Activated effector memory CD4-positive, alpha-beta T cell treated with anti-CD3 and anti-CD28 coated beads, Interleukin-2, amount 50 U/mL, for 16 hours (primary cell): ENCODE measurements at places on chromosomes 7 and 10.

DNA sequence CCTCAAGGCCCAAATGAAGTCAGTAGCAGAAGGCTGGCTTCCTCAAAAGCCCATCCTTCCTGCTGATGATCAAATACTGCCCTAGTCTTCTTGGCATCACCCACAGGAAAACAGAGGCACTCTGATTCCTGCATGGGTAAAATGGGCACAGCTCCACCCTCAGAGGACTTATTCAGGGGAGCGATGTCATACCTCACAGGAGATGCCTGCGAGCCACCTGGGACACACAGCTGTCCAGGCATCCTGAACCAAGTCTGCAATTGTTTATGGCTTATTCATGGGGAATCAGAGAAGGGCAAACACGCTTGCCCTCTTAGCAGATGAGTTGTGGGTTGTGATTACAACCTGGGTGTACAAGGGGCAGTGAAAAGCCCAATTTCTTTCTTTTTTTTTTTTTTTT lies 22.0 kb upstream of the LMTK2 start:
- no peak for DNase-seq

DNA sequence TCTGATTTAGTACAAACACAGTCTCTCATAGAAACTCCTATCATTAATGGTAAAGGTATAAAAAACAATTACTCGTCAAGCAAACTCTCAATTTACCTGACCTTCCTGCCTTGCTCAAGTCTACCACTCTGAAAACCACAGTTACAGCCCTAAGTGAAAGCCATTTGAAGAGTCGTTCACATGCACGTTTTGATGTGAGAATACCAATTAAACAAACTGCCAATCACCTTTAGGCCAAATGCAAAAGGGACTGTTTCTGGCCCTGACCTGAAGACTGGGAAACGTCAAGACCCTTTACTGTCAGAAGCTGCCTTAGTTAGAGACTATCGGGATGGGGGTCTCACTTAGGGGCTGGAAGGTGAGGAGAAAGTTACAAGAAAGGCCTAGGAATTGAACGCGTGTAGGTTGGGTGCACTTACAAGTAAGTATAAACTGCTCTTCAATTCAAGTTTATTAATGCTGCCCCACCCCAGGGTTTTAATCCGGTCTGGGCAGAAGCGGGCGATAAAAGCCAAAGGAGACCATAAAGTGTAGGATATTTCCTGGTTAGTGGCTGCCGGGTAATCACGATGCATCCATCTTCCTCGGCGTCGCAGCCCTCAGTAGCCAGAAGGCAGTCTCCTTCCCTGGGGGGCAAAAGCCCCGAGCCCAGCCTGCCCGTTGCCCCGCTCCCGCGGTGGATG lies 935 bp downstream of the TM9SF3 start:
- DNase-seq, result no peak

- no peak for DNase-seq
These were observed 177.1 kb downstream of the USP6NL start for GRCh38 chr10:11434324-11434723.

DNA sequence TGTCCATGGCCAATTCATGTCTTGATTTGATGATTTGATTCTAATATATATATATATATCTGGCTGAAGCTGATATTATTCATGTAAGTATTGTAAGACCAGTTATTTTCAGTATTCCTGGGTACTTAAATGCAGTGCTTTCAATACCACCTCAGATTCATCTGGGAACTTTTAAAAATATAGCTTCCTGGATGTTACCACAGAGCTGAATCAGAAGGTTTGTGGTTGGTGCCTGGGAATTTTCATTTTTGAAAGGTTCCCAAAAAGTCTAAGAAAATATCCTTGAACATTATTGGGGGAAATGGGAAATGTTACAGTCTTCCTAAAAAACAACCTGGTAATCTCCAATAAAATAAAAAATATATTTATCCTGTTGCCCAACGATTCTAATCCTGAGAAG lies 10.7 kb upstream of the PPP3CB start:
- DNase-seq, result no peak

DNA sequence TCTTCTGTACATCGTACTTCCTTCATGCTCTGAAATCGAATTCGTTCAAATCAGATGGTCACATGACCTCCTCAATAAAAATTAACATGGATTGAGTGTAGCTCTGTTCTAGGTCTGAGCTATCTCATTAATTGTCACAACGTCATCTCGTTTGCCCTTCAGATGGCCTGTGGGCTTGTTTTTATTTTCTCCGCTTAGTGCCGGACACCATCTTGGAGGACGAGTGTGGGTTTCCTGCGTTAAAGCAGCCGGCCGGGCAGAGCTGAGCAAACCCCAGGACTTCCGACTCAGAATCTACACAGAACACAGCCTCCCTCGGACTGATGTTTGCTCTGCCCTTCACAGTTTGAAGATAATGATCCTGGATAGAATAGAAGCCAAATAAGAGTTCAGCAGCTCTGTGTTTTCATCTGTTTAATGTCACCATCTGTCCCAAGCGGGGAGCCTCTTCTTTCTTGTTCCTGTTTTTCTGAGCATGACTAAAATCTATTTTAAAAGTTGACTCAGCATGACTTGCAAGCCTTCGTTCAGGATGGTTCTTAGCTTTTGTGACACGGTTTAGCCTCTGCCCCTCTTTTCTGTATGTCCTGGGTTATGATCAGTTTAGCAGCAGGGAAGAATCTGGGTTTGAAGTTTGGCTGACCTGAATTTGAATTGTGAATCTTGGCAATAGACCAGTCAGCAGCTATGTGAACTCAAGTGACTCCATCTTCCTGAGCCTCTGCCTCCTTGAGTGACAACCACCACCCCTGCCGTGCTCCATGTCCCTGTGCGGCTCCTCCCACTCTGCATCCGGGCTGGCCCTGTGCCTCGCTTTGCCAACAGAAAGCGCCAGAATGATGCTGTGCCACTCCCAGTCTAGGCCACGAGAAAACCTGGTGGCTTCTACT lies 30.6 kb upstream of the GALNTL5 start:
- DNase-seq, result no peak

GRCh38 chr7:126236261-126236660 lies 1016.5 kb downstream of the GRM8 start:
- DNase-seq, result no peak

DNA sequence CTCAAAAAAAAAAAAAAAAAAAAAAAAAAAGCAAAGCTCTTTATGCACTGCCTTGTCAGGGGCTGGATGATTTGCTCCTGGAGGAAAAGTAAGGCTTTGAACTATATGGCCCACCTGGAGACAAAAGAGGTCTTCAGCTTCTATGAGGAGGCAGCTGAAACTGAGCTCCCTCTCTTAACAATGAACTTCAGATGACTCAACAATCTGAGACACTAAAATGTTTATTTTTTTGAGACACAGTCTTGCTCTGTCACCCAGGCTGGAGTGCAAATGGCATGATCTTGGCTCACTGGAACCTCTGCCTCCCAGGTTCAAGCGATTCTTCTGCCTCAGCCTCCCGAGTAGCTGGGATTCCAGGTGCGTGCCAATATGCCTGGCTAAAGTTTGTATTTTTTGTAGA lies 36.7 kb downstream of the RAB19 start:
- no peak for DNase-seq

DNA sequence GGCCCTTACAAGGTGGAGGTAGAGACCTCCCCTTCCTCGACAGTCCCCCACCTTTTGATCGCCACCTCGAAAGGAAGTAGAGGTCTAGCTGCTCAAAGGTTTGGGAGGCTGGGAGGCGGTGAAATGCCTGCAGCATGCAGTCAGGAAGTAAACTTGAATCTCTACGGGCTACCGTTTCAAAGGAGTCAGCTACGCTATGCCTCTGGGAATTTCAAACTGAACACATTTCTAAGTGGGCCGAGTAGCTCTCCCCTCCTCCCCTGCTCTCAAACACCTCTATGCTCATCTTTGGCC lies 68.0 kb downstream of the CXCL12 start:
- no peak for DNase-seq

- no peak for DNase-seq
These were observed 79.2 kb downstream of the EPDR1 start for GRCh38 chr7:37999673-38000072.

DNA sequence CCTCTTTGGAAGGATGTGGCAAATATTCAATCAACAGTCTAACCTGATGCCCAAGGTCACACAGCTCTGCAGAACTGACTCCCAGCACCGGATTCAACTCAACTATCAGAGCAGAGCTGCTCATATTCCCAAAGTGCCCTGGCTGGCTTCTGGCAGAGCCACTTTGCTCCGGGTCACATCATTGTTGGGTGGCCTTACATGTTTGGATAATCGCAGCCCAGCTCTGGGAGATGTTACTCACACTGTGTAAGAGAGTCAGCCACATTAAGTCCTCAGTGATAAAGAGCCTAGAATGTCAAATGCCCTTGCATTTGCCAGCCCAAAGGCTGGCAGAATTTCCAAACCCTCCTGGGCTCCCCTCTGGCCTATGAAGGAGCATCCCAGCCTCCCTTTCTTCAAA lies 79.8 kb upstream of the PDE1C start:
- DNase-seq, result no peak

DNA sequence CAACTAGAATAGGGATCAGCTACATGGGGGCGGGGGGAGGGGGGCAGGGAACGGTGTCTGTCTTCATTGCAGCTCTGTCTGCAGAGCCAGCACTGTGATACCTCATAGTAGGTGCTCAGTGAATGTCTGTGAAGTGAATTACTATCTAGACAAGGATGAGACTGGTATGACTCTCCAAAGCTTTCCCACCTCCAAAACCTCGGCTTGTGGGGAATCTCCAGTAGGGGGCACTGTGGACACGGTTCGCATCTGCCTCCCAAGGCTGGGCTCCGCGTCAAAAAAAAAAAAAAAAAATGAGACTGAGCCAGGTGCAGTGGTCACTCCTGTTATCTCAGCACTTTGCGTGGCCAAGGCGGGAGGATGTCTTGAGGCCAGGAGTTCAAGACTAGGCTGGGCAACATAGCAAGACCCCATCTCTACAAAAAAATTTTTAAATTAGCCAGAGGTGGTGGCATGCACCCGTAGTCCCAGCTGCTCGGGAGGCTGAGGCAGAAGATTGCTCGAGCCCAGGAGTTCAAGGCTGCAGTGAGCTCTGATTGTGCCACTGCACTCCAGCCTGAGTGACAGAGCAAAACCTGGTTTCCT lies 9.6 kb downstream of the TRIM56 start:
- peak; percentile 70 for DNase-seq

DNA sequence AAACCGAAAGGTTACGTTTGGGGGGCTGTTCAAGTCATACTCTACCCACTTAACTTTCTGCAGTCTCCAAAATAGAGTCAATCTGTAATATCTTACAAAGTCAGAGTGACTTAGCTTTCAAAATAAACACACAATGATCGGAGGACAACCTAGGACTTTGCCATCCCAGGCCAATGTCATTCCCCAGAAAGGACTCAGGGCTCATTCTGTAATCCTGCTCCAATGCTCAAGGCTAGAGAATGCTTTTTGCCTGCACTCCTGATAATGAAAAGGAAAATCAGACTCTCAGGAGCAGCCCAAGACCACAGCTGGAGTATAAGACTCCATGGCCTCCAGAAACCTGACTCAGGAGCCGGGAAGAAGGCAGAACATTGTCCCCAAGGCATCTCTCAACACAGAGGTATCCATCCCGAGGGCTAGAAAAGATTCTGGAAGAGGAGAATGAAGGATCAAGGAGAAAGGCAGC lies 28.5 kb upstream of the ASCC1 start:
- no peak for DNase-seq

DNA sequence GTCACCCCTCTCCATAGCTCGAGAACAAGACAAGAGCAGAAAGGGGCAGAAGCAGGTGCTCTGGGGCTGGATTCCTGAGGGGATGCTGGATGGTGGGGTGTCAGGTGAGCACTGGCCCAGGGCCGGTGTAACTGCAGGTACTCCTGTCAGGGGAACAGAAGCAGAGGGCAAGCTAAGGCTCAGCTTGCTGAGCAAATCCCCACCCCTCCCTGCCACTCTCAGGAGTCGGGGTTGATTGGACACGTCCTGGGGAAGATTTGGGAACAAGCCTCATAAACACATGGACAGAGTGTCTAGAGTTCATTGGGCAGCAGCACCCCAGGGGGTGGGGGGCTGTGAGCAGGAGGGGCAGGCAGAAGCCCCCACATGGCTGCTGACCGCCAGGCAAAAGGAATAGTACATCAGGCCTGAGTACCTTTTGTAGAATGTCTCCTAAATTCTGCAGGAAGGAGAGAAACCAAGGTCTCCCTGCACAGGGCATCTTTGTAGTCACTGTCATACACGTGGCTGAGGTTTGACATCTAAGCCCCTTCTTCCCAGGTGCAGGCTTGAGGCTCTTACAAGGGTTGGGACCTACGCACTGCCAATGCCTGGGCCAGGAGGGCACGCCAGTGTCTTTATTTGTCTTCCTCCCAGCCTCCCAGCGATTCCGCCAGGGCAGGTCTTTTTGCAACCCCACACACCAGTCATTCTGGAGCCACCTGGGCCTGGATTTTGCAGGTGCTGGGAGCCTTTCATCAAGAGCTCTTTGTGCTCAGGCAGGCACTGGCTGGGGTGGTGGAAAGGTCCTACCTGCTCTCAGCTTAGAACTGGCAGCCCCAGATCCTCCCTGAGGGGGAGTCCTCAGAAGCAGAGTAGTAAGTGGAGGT lies 2.8 kb downstream of the CALML3 start:
- peak; percentile 54 for DNase-seq
